ENCODE measurements at places on chromosomes 6 and 20.
A peak's percentile ranks its signal among the peaks of the same experiment; 100 is the strongest.

DNA sequence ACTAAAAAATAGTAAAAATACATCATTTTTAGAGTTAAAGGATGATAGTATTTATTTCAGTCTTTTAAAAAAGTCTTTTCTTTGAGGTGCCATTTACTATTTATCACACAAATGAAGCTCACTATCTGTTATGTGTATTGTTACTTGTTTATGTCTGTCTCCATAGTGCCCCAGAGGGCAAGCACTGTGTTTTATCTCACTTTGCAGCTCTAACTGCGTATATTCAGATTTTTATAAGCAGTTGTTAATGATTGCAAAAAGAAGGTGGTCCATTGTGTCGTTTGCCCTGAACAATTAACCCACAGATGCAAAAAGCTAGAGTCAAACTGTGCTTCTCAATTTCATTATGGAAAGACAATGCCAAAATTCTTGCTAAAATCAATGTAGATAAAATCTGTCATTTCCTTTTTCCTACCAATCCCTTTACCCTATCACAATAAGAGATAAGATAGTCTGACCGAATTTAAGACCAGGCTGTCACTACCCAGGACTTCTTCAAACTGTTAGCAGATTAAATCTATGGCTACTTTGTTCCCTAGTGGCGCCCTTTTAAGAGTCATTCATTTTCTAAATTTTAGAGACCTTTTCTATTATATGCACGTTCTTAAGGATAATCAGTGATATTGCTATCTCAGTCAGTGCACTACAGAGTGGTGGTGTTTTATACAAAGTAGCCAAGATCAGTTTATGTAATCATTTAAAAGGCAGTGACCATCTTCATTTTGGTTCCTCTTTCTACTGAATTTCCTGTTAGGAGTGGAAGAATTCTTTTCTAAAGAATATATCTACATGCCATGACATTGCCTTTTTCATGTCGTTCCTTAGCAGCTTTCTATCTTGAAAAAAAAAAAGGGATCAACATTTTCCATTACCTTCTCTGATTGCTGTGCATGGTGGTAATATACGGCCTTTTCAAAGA, 133.1 kb upstream of the PRDM1 start:
- DNase-seq = no peak

DNA sequence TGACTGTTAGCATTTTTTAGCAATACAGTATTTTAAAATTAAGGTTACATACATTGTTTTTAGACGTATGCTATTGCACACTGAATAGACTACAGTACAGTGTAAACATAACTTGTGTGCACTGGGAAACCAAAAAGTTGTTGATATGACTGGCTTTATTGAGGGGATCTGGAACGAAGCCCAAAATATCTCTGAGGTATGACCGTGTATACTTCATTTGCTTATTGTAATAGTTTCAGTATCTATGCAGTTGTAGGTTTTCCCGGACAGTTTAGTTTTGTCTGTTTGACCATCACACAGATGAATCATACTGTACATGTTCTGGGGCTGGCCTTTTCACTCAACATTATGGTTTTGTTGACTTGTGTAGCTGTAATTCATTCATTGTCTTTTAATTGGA, 6.9 kb upstream of the ZBTB12 start:
- DNase-seq = no peak

GRCh38 chr6:166542580-166542912, 43.9 kb downstream of the RAMACL start:
- no peak for DNase-seq

DNA sequence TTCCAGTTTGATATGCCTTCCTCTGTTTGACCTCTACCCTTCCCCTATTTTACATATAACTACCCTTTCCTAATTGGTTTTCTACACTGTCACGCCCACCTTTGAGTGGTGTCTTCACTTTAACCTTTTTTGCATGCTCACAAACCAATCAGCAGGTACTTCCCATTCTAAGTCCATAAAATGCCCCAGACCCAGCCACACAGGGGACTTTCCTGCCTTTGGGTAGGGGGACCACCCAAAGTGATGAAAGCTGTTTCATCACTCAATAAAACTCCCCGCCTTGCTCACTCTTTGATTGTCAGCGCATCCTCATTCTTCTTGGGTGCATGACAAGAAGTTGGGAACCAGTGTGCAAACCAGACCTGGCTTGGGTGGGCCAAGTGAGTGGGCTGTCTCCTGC, 20.5 kb upstream of the SNRPC start:
- DNase-seq = no peak

DNA sequence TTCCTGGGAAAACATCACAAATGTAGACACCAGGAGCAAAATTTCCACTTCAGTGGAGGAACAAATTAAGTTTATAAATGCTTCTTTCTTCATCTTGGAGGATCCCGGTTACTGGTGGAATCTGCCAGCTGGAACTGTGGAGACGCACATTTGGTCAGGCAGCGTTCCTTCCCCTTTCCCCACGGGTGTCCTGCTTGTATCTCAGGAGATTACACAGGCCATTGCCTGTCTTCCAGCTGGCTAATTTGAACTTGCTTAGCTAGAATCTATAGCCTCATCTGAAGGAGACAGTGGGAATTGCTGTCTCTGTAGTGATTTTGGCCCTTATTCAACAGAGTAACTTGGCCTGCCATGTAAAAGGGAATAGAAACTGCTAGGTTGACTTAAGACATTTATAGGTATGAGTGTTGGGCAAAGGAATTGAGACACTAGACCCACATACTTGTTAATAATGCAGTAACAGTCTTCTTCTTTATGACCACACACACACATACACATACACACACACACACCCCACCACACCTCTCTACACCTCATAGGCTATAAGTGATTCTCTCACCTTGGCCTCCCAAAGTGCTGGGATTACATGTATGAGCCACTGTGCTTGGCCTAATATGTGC, 34.4 kb downstream of the TSBP1 start:
- DNase-seq = no peak

DNA sequence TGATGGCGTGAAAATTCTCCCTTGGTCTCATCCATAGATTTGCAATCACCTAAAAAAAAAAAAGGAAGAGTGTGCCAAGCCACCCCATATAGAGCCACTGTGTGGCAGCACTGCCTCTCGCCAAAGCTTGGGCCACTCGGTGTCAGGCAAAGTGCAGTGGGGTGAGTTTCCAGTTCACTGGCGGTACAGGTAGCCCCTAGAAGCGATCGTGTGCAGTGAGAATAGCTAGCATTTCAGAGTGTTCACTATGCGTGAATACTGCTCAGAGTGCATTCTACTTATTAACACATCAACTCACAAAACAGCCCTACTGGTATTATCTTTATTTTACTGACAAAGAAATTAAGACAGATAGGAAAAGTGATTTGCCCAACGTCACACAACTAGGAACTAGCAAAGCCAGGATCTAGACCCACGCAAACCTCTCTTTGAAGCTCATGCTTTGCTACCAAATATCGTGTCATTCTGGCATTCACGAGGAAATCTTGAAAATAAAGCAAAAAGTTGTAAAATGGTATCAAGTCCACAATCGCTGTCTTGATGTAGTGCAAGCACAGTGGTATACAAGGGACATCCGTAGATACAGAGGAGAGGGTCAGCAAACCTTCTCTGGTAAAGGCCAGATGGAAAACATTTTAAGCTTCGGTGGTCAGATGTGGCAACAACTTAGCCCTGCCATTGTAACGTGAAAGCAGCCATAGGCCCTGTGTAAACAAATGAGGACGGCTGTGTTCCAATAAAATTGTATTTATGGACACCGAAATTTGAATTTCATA, 10.4 kb upstream of the GCNT2 start:
- no peak for DNase-seq

DNA sequence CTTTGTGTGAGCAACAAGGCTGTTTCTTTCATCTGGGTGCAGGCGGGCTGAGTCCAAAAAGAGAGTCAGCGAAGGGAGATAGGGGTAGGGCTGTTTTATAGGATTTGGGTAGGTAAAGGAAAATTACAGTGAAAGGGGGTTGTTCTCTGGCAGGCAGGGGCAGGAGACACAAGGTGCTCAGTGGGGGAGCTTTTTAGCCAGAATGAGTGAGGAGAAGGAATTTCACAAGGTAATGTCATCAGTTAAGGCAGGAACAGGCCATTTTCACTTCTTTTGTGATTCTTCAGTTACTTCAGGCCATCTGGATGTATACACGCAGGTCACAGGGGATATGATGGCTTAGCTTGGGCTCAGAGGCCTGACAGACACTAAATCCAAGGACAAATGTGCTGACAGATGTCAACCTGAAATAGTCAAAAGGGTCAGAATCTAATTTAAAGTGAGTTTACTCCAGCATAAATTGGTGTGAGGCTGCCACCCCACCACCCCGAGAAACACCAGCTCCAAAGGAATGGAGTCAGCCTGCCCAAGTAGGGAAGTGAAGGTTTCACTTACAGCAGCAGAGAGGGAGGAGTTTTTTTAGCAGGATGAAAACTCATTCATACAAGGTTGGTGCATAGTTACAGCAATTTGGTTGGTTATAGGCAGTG, 560.0 kb upstream of the CDH4 start:
- DNase-seq = no peak

- no peak for DNase-seq
Measured at GRCh38 chr6:154621686-154622085, 111.2 kb upstream of the CNKSR3 start.

DNA sequence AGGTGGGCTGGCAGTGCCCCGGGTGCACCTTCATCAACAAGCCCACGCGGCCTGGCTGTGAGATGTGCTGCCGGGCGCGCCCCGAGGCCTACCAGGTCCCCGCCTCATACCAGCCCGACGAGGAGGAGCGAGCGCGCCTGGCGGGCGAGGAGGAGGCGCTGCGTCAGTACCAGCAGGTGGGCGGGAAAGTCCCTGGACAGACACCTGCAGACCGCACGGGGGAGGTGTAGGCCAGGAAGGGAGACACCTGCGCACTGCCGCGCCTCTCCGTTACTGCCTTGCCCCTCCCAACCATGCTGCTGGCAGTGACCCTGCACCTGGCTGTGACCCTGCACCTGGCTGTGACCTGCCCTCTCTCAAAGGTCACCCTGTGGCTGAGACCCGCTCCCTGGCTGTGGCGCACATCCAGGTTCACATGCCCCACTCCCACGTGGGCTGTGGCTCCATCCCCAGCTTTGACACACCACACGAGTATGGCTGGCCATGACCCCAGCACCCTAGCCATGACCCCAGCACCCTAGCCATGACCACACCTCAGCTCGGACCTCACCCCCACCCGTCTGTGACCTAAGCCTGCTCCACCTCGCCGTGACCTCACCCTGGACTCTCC, 11.6 kb downstream of the RBCK1 start:
- DNase-seq = no peak

DNA sequence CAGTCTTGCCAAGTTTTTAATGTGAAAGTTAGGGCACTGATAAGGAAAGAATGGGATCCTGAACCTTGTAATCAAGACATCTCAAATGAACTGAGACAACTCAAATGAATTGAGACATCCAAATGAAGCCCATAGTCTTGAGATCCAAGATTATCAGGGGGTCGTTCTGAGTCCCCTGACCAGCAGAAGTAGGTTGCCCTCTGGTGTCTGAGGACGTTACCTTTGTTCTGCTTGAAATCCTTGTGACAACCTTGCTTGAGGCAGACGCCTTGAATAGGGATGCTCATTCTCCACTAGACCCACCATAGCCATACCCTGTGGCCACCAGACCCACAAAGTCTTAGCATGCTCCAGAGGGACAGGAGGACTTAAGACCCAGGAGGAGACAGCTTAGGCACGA, 37.7 kb downstream of the ZBTB9 start:
- DNase-seq = no peak

- DNase-seq = peak; percentile 32
Measured at GRCh38 chr20:33791959-33792597, 19.1 kb upstream of the CHMP4B start.

DNA sequence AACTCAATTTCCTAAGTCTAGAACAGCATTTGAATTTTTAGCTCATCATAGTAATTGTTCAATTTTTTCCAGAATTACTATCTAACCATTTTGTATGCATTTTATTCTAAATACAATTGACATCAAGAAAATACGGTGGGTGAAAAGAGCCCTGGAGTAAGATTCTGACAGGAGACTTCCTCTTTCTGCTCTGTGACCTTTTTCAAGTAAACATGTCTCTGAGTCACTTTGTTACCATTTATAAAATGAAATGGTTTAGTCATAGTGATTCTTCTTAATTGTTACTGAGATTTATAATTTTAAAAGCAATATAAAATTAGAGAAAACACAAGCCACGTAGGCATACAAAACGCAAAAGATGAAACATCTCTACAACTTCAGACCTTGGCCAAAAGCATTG, 80.2 kb downstream of the PLCB1 start:
- no peak for DNase-seq

DNA sequence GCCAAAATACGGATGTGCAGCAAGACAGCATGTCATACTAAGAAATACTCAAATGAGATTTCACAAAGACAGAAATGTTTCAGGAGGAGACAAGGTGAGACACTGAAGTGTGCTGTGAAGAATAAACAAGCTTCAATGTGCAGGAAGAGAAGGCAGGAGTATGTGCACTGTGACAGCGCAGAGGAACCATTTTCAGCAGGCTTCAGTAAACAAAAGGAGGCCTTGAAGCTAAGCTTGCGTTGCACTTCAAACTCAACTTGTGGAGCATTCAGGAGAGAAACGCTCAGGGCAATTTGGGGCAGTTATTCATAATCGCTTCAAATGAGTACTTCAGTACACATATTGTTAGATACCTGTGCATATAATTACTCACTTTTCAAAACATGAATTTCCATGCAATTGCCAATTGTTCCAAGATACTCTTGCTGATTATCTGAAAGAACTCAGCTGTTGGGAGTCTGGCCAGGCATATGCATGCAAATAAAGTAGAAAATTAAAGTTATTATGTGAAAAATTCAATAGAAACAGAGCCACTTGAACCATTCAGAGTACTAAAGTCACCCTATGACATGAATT, 234.2 kb upstream of the OPRM1 start:
- DNase-seq = no peak

GRCh38 chr20:651713-652614, 1.0 kb downstream of the SRXN1 start:
- no peak for DNase-seq

- no peak for DNase-seq
Measured at GRCh38 chr6:11607383-11607782, 69.8 kb downstream of the TMEM170B start.

- no peak for DNase-seq
Measured at GRCh38 chr6:36978421-36979346, 7.3 kb downstream of the MTCH1 start.

DNA sequence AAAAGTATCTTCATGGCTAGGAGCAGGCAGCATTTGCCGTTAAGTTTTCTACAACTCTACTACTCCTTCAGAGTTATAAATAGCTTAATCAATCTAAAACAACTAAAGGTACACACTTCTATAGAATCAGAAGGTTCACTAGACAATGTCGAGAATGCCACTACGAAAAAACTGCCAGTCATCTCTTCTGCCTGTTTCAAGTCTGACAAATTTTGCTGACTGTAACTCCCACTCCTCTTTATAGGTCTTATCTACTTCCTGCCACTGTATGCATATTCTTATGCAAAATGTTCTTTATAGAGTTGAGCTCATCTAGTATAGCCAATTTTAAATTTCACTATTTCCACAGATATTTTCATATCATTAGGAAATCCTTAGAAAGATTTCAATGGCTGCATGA, 160.1 kb downstream of the EYS start:
- DNase-seq = no peak

- no peak for DNase-seq
Measured at GRCh38 chr6:793261-793660, 100.3 kb upstream of the EXOC2 start.

- DNase-seq = no peak
Measured at GRCh38 chr6:21593927-21594415, 420 bp downstream of the SOX4 start.

- no peak for DNase-seq
Measured at GRCh38 chr6:53795340-53795701, 516 bp downstream of the LRRC1 start.

Data from activated gamma-delta T cell treated with anti-CD3 and anti-CD28 coated beads, Interleukin-2, amount 50 U/mL, for 16 hours (primary cell).